ENCODE measurements at places on chromosomes 6 and 20.

DNA sequence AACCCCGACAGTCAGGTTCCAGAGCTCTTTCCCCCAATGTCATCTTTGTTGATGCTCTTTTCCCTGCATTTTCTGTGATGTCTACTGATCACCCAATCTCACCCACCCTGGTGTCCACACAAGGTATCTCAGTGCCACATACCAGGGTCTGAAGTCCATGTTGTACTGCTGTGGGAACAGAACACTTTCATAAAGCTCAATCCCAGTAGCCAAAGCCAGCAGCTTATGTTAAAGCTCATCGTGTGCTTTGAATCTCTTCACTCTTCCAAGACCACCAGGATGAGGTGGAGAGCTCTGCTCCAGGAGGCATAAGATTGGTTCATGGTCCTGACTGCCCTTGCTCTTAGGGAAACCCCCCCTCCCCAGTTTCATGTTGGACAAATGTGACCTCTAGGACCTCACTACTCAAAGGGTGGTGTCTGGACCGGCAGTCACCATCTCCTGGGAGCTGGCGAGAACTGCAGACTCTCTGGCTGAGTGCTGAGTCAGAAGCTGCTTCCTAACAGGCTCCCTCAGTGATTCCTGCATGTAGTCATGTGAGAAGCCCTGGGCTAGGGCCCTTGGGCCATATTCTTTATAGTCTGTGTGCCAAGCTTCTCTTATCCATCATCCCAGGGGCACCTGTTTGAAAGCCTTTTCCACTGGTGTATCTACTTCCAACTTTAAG is 13.4 kb upstream of the CPNE5 start:
- no peak for DNase-seq

DNA sequence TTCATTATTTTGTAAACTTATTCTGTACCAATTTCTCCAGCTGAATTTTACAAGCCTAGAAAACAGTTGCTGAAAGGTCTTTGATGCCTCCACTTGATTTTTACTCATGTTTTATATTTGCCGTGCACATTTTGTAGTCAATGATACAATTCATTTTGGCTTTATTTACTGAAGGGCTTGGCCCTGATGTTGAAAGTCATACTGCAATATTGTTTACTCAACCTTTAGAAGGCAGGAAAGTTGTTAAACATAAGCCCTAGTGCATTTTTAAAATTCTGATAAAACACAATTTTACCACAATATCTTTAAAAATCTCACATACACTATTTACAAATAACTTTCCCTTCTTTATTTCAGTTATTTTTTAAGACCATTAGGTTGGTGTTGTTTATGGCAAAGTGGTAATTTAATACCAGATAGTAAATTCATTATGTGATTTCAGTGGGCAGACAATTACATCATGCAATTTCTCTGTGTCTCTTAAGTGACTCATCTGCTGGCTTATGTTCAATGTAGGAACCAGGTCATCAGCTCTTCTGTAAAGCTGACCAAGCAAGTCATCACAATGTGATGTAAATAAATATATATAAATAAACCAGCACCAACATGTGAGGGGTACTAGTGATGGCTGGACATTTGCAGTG is 121.1 kb upstream of the SLC35B3 start:
- no peak for DNase-seq

DNA sequence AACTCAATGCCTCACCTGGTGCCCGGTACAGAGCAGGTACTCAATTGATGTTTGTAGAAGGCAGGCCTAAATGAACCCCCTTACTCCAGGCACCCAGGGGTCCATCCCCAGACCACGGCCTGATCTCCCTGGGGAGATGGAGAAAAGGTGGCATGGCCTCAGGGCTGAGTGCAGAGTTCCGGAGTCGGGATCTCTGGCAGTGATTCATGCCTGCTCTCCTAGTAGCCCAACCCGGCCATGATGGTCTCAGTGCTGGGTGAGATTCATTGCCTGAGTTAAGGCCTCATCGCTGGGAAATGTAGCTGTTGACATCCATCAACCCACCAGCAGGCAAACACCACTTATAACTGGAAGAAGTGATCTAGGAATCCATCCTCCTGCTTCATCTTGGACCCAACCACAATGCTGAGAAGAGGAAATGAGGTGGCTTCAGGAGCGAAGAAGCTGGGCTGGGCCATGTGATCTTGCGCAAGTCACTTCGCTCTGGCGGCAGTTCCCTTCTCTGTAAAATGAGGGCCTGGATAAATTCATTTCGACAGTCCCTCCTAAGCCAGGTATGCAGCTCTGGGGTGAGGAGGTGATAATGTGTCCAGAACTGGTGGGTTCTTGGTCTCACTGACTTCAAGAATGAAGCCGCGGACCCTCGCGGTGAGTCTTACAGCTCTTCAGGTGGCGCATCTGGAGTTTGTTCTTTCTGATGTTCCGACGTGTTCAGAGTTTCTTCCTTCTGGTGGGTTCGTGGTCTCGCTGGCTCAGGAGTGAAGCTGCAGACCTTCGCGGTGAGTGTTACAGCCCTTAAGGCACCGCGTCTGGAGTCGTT is 24.7 kb downstream of the ETV7 start:
- DNase-seq: no peak

DNA sequence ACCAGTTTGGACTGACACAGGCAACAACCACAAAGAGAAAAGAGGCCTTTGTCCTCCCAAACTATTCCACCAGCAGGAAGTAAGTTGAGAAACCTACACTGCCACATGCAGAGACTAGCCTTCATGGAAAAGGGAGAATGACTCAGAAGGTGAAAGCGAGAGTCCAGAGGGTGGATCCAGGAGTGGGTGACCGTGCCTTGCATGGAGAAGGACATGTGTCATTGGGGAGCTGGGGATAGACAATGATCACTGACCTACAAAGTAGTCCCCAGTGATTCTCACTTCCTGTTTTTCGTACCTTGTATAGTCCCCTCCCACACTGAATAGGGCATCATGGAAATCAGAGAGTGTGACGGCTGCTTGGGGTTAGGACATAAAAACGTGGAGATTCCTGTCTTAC is 91.9 kb downstream of the MYLK4 start:
- DNase-seq: no peak

DNA sequence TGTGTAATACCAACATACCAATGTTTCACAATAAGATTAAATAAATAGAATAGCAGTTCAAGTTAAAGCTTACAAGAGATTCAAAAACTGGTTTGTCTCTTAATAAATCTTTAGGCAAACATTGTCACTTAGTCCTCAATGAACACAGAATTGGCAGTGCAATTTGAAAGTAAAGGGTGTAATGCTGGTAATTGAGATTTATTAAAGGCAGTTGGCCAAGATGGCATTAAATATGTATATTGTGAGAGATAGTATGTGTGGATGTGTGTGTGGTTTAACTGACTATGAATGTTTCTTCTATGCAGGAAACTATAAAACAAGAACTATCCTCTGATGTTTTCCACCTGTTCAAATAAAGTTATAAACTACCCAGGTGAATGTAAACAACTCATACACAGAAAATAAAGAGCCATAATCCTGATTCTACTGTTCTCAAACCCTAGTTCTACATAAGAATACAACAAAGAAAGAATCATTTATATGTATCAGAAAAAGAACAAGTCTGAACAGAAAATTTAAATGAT is 267.9 kb upstream of the PTCHD4 start:
- DNase-seq: no peak

- no peak for DNase-seq
Observed at GRCh38 chr6:114334237-114334636, 8.6 kb downstream of the HS3ST5 start.

DNA sequence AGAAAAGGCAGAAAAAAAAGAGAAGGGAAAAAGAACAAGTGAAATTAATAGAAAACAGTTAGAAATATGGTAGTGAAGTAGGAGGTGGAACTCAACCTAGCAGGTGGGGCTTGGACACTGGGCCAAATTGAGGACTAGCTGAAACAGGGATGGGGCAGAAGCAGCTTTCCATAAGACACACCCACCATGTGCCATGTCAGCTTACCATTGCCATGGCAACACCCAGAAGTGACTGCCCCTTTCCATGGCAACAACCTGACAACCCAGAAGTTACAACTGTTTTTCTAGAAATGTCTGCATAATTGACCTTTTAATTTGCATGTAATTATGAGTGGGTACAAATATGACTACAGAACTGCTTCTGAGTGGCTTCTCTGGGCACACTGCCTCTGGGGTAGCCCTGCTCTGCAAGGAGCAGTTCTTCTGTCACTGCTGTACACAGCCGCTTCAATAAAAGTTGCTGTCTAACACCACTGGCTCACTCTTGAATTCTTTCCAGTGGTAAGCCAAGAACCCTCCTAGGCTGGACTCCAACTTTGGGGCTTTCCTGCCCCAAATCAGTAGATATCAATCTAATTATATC is 35.9 kb upstream of the SLC24A3 start:
- DNase-seq: no peak

DNA sequence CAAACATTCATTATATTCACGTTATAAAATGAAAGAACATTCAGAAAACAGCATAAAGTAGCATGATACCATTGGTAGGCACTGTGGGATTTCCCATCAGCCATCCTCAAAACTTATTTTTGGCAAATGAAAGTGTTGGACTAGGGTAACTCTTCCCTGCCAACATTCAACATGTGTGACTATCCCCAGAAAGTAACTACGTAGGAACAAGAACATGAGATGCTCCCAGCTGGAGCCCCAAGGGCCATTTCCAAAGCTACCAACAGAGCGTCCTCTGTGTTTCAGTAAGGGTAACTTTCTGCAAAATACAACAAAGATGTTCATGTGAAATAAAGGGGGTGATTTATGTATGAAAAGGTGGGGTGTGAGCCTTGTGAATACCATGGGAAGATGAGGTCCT is 28.4 kb upstream of the PTPN1 start:
- no peak for DNase-seq

- no peak for DNase-seq
Observed at GRCh38 chr20:19375395-19375794, 163.0 kb downstream of the SLC24A3 start.

DNA sequence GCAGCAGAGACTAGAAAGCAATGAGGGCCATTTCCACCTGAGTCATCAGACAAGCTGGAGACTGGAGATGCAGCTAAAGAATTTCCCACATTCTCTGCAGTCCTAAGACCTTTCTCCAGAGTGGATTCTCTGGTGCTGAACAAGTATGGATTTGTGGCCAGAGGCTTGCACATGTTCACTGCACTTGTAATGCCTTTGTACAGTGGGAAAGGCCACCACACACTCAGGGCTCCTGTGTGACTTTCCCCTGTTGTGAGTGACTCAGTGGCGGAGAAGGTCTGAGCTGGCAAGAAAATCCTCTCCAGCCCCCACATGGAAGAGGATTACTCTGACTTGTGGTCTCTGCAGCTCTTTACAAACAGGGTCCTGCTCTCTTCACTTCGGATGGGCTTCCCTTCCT is 192.3 kb downstream of the C6orf118 start:
- no peak for DNase-seq

DNA sequence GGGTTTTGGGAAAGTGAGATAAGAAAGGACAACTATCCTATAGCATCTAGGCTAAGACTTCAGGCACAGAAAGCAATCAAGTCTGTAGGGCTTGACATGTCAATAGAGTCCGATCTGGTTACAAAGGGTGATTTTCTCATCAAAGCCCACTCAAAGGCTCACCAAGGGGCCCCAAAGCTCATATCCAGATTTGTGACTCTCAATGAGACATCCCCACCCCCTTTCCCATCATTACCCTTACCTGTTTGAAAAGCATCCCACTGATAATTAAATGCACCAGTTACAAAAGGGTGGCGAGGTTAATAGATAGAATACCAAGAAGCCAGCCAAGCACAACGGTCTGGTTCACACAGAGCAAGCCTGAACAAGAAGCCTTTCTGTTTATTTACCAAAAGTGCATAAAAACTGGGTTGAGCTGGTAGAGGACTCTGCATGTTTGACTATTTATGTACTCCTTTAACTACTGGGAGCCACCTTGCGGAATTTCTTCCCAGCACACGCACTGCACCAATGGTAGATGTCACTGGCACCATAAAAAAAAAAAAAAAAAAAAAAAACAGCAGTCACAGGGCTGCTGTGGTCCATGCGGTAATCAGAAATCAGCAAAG is 6.1 kb downstream of the JAG1 start:
- no peak for DNase-seq

DNA sequence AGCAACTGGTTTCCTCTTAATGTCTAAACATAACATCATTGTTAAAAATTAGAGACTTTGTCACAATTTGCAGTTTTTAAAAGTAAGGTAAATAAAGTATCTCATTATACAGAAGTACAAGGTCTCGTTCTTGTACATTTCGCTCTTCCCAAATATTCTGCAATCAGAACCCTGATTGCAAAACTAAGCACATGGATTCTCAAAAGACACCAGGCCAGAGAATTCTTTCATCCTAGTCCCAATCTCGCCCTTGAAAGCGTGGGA is 355 bp upstream of the AKAP7 start:
- no peak for DNase-seq

GRCh38 chr6:1337791-1338190 is 25.9 kb downstream of the FOXQ1 start:
- no peak for DNase-seq

DNA sequence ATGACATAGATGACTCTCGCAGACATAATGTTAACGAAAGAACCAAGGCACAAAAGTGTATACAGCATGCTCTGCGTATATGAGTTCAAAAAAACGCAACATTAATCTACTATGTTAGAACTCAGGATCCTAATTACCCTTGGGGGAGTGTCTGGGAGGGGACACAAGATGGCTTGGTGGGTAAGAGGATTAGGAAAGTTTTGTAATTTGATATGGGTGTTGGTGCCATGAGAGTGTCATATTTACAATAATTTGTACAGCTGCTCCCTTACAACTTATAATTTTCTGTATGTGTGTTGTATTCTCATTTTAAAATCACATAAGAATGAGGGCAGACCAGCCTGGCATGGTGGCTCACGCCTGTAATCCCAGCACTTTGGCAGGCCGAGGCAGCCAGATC is 38.6 kb downstream of the TFEB start:
- no peak for DNase-seq

DNA sequence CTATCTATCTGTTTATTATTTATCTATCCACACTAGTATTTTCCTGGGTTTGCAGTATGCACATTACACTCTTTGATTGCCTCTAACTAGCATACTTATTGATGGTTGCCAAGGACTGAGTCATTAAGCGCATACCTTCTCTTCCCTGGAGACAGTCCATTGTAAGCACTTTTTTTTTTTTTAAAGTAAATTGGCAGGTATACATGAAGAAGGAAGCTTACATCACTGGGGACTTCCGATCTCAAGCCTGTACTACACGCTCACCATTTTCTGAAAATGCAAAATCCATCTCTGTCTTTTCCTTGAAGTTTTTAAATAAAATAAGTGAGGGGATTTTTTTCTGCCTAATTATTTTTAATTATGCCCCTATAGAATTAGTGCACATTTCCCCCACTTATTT is 63.5 kb downstream of the HMGN3 start:
- peak; percentile 44 for DNase-seq

GRCh38 chr20:3757268-3757667 is 10.3 kb downstream of the ADISSP start:
- DNase-seq: no peak

DNA sequence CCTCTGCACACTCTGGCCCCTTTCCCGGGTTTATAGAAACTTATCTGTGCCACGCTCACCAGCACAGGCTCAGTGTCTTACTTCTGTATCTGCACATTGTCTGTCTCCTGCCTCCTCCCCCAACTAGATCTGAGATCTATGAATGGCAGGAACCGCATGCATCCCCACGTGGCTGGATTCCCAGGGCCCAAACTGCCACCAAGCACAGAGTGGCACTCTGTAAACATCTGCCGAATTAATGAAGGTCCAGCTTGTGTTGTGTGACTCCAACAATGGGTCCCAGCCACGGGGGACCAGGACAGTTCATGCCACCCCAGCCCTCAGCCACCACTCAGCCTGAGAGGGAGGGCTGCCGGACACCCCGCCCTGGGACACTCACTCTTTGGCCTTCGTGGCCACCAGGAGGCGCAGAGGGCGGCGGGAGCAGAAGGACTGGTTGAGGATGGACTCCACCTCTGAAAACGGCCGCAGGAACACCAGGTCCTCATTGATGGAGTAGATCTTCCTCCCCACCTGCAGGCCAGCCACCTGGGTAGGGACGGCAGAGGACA is 171.1 kb downstream of the PREX1 start:
- DNase-seq: no peak

All from skin of body (tissue), 3 donors.